ENCODE measurements at places on chromosomes 1 and 21. TPM values are rescaled to one million over a fixed set of nuclear protein-coding genes. Genes with fewer than 3 reads are reported as not detected.

TSPAN1 gene
- total RNA-seq, result 7.0 TPM

HSD3B1 gene
- not detected for total RNA-seq

SLC30A10 gene
- not detected for total RNA-seq

GRCh38 chr1:6625584-6626149 lies 999 bp downstream of the THAP3 start:
- DNase-seq, result no peak

GRCh38 chr1:13725714-13726175 lies 25.8 kb downstream of the PRDM2 start:
- no peak for DNase-seq

GRCh38 chr1:95371666-95372282 lies 137.8 kb downstream of the RWDD3 start:
- no peak for DNase-seq

DNA sequence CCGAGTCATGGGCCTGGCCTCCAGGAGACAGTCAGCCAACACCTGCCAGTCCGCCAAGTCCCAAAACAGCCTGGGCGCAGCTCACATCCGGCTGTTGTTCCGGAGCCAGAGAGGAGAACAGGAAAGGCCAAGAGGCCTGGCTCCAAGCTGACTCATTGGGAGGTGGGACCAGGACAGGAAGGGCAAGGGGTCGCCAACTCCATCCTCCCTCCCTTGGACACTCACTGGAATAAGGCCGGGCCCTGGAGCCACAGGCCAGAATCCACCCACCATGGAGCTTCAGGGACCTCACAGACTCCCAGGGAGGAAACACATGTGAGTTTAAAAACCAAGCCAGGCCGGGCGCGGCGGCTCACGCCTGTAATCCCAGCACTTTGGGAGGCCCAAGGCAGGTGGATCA lies 25.1 kb upstream of the CLIC4 start:
- peak; percentile 71 for DNase-seq

DNA sequence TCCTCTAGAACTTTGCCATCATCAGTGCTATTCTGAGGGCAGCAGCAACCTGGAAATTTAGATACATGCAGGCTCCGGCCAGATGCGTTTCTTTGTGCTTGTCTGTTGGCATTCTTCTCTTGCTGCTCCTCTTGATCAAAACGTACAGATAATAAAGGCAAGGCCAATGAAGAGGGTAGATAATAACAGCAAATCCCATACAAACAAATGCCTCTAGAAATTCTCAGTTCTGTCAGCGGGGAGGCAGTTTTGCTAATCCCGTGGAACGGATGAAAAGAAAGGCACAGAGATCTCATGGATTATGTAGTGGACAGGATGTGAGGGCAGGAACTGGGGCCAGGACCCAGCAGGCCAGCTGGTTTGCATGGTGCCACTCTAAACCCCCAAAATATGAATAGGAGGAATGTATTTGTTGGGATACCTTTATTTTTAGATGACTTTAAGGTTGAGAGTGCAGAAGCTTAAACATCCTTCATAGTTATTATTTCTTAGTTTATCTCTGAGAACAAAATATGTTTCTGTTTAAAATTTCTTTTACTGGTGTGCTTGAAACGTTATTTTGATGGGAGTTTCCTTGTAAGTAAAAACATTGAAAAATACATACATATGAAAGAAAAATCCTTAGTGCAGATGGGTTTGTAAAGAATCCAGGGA lies 1.5 kb downstream of the ITSN1 start:
- no peak for DNase-seq

DNA sequence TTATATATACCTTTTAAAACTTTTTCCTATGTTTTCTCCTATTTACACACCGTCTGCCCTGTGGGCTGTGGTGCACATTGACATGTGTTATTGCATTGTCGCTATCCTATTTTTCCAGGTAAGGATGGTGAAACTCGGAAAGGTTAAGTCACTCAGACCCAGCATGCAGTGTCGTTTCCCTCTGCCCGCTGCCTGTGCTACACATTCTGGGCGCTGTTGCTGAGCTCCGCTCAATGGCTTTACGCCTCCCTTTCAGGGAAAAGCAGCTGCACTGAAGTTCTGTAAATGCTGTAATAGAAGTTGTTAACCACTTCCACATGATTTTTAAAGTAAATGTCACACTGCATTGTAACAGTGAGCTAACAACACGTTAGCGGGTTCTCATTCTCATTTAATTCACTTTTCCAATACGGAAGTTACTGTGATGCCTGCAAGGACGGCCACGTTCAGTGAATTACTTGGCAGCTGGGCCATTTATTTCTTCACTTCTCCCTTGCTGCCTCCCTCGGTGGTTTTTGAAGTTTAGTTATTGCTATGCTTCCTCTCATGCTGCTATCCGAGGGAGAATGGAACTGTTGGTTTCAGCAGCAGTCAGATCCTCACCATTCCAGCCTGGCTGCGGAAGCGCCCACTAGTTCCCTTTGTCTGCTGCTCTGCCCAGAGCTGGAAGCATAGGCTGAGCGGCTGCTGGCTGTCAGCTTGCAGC lies 288.7 kb downstream of the SPATA17 start:
- no peak for DNase-seq

DNA sequence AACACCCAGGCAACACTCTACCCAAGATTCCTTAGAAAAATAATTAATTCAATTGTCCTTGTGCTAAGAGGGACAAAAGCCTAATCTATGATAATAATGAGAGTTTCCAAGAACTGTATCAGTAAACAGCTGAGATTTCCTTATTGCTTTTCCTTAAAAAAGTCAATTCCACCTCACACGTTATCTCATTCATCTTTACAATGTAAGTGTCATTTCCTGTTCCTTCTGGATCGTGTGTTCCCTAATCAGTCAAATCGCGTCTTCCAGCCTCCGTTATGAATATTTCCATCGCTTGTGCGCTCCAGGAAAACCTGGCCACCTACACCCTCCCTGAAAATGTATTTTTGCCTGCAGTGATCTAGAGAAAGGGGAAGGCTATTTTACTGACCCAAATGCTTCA lies 23.9 kb upstream of the CLDN17 start:
- DNase-seq, result no peak

DNA sequence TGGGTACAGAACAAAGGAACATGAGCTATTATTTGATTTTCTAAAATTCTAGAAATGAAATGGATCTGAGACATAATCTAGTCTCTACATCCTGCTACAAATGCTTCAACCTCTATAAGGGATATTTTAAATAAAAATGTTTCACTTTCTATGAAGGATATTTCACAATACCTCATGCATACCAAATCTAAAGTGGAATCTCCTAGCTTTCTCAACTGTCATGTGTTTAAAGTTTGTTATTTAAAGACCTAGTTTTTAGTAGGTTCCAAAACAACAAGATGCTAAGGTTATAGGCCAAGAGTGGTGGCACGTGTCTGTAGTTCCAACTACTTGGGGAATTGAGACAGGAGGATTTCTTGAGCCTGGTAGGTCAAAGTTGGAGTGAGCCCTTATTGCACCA lies 47.6 kb downstream of the KDM5B start:
- no peak for DNase-seq
